ENCODE measurements at places on chromosomes 4 and X.

GRCh38 chr4:11483046-11483445, 54.4 kb upstream of the HS3ST1 start:
- no peak for DNase-seq

DNA sequence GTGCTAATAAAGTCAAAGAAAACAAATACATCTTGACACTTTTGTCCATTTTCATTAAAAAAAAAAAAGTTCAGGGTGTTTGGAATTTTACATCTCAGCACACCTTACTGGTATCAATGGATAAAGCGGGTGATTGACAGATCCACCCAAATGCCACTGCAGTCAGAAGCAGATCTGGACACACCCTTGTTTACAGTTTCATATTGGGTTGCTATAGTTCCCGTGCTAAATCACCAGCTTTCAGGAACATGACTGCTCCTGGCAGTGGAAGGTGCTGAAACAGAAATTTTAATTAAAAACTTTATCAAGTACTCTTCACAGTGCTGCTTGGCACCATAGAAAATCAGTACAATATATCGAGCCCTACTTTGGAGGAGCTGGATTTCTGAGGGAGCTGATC, 116.3 kb downstream of the STOX2 start:
- DNase-seq: no peak

GRCh38 chr4:15238720-15239119, 189.1 kb upstream of the C1QTNF7 start:
- no peak for DNase-seq

DNA sequence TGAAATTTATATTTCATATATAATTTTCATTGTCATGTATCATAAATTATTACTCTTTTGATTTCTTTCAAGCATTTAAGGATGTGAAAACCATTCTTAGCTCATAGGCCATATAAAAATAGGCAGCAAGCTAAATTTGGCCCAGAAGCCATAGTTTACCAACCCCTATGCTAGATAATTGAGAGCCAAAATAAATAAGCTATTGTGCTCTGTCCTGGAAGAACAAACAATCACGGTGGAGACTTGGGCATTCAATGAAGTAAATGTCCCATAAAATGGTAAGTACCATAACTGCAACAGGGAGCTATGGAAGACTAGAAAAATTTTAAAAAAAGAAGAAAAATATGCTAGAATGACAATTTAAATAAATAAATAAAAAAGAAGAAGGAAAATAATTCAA, 60.9 kb upstream of the PACRGL start:
- peak; percentile 15 for DNase-seq

All from SHP77 (cell line).